Amniotic stem cell (primary cell): ENCODE measurements at places on chromosomes 11 and 22.

- no peak for DNase-seq
Observed at GRCh38 chr22:37084385-37084784, 25.1 kb downstream of the TMPRSS6 start.

DNA sequence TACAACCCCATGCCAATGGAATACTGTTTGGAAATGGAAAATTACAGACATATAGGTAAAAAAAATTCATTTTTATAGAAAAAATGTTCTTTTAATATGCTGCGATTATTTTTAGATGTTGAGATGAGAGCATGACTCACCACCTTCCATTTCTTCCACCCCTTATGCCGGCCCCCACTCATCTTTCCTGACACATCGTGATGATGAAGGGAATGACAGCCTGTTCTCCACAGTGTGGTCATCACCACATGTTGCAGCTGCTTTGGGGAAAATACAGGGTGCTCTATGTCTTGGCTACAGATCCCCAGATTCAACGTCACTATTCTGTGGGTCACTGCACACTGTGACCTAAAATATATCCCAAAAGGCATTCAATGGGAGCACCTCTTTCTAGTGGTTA is 916.2 kb downstream of the METTL15 start:
- DNase-seq: no peak

DNA sequence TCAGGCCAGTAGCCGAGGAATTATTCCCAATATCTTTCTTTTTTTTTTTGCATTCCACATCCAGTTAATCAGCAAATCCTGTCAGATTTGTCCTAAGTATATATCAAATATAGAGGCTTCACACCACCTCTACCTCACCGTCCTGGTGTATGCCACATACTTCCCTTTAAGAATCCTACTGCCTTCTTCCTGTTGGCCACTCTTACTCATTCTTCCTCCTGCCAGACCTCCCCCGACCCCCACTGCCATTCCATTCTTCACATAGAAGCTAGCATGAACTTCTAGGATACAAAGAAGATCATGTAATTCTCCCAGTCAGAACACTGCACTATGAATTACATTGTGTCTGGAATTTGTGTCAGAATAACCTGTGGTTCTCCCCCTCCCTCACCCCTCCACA is 89.5 kb downstream of the TRIM44 start:
- DNase-seq: no peak

DNA sequence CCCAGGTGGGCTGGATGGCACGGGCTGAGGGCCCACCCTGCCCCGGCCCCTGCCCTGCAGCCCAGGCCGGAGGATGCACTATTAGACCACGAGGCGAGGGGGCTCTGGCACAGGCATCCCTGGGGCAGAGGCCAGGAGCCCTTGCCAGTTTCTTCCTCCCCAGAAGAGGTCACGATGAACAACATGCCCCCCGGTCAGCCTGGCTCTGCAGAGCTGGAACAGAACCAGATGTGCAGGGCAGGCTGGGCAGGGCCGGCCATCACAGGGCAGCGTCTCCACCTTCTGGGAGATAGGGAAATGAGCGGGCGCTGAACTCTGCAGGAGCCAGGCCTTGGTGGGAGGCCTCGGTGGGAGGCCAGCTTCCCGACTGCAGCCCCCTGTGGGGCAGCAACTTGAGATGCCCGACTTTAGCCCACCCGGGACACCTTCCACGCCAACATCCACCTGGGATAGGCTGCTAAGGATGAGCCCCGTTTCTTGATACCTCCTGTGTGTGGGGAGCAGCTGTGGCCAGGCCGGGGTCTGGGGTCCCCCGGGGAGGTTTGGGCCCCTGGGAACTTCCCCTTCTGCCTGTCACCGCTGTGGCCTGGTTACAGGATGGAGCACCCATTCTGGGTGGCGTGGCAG is 21.8 kb upstream of the GNB1L start:
- no peak for DNase-seq

- no peak for DNase-seq
Observed at GRCh38 chr22:20395181-20395906, 1.4 kb downstream of the ZNF74 start.

- DNase-seq: no peak
Observed at GRCh38 chr11:62755086-62755615, 1.2 kb upstream of the ZBTB3 start.

GRCh38 chr11:82790723-82791484 is 57.2 kb upstream of the FAM181B start:
- no peak for DNase-seq

DNA sequence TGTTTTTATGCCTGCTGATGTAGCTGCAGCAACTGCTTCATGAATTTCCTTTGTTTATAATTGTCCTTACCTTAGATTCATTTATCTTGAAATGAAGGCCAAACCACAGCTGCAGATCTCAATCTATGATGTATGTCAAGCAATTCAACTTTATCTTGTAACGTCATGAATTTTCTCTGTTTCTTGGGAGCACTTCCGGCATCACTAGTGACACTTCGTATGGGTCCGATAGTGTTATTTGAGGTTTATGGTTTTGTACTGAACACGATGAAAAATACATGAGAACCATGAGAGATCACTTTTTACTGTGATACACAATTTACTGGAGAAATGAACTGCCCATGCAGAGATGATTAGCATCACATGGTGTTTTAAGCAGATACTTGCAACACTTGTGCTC is 98.5 kb downstream of the CSTPP1 start:
- DNase-seq: no peak

GRCh38 chr11:45233121-45233803 is 52.9 kb downstream of the SYT13 start:
- no peak for DNase-seq

DNA sequence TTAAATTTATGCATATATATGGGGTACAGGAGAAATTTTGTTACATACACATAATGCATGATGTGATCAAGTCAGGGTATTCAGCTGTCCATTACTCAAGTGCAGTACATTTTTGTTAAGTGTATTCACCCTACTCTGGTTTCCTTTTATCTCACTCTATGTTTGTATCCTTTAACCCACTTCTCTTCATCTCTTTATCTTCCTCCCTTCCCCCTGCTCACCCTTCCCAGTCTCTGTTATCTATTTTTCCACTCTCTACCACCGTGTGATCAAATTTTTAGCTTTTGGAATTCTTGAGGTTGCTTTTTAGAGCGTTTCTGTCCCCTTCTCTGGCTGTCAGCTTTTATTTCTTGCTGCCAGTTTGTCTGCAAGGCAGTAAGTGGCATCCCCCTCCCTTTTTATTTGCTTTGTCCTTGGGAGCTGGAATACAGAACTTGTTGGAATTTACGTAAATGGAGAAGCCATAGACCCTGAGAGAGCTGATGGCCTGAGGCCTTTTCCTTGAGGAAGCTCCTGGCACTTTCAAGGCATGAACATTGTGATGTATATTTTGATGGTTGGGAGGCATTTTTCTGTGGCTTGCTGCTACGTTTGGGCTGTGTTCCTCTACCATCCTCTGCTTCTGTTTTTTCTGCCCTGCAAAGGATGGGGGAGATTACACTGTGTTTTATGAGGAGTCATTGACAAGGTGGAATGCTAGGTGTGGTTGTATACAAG is 148.6 kb downstream of the LDLRAD3 start:
- no peak for DNase-seq

- no peak for DNase-seq
Observed at GRCh38 chr22:45402466-45402985, 10.9 kb downstream of the SMC1B start.

GRCh38 chr22:40452730-40453487 is 82.5 kb downstream of the SGSM3 start:
- DNase-seq: no peak

- no peak for DNase-seq
Observed at GRCh38 chr11:32902089-32902665, 9.6 kb downstream of the QSER1 start.

DNA sequence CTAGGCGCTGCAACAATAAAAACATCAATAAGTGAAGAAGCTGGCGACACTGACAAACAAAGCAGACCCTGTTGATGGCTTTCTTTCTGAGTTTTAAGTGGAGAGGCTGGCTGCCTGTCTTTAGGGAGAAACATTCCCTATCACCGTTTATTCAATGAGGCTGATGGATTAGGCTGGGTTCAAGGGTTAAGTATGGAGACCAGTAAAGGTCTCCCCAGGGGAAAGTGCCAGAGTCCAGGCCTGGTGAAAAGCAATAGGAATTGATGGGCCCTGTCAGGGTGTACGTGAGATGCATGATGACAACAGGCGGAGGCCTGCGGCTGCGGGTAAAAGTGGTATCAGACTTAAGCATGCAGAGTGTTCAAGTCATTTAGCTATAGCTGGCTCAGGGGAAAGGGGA is 102.6 kb downstream of the ALX4 start:
- no peak for DNase-seq

- DNase-seq: no peak
Observed at GRCh38 chr11:14861680-14862079, 30.4 kb downstream of the CYP2R1 start.

GRCh38 chr11:105740164-105740903 is 130.5 kb downstream of the GRIA4 start:
- no peak for DNase-seq

- DNase-seq: no peak
Observed at GRCh38 chr11:111756097-111756496, 10.1 kb downstream of the PPP2R1B start.

GRCh38 chr11:10441091-10441490 is 14.0 kb upstream of the AMPD3 start:
- no peak for DNase-seq

DNA sequence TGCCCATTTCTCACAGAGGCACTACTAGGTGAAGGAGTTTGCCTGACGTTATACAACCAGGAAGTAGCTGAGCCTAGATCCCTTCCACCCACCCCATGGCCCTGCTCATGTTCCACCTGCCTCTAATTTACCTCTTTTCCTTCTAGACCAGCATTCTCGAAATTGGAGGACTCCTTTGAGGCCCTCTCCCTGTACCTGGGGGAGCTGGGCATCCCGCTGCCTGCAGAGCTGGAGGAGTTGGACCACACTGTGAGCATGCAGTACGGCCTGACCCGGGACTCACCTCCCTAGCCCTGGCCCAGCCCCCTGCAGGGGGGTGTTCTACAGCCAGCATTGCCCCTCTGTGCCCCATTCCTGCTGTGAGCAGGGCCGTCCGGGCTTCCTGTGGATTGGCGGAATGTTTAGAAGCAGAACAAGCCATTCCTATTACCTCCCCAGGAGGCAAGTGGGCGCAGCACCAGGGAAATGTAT is 14.1 kb downstream of the PIK3IP1 start:
- DNase-seq: no peak

DNA sequence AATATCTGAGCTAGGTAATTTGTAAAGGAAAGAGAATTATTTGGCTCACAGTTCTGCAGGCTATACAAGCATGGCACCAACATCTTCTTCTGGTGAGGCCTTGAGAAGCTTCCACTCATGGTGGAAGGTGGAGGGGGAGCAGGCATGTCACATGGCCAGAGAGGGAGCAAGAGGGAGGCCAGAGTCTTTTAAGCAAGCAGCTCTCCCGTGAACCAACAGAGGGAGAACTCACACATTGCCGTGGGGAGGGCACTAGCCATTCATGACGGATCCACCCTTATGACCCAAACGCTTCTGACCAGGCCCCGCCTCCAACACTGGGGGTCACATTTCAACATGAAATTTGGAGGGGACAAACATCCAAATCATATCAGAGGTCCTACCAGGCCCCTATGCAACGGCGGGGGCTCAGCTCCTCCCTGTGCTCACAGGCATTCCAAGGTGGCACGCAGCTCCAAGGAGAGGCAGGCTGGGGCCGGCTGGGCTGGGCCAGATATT is 4.6 kb downstream of the C11orf96 start:
- DNase-seq: no peak

DNA sequence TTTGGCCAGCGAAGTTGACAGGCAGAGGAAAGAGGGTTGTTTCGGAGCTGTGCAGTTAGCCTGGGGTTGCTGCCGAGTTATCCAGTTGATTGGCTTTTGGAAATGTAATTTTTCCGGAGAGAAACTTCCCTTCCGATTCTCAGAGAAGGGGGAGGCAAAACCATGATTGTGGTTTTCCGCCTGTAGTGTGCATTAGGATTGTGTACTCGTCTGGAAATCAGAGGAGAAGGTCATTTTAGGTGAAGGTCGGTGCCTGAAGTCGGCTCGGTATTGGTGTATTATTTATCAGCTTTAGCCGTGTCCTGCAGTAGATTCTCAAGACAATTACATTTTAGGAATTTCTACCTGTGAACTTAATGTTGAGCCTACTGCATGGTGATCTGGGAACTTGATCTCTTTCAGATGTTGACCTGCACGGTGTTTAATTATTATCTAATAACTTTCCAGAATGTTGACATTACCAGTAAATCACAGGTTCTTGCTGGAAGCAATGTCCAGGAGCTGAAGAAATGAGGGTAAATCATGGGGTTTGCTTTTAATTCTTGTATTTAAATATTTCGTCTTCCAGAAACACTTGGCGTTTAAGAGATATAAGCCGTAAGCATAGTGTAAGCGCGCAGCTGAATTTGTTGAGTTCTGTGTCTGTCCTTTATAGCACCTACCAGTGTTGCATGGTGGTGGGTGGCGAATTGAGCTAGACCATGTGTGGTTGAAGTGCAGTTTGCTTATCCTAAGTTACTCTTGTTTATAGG is 1.3 kb downstream of the ARHGEF12 start:
- no peak for DNase-seq
